AML-193 (cell line): ENCODE measurements at places on chromosomes 4 and X.
A peak's percentile ranks its signal among the peaks of the same experiment; 100 is the strongest.

DNA sequence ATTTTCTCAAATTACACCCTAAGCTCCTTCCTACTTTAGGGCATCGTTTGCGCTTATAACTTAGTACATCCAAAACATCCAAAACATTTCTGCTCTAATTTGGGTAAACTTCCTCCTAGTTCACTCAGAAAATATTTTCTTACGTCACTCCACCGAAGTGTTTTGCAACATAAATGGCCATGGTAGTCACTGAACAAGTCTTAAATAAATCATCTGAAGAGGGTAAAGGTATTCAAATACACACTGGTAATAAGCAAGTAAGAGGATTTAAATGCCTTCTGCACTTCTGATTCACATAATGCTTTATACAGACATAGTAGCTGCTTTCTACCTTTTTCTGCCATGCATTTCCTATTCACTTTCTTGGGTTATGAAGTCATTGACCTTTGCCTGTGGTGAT is 991.9 kb downstream of the NLGN4X start:
- peak; percentile 0 for DNase-seq

DNA sequence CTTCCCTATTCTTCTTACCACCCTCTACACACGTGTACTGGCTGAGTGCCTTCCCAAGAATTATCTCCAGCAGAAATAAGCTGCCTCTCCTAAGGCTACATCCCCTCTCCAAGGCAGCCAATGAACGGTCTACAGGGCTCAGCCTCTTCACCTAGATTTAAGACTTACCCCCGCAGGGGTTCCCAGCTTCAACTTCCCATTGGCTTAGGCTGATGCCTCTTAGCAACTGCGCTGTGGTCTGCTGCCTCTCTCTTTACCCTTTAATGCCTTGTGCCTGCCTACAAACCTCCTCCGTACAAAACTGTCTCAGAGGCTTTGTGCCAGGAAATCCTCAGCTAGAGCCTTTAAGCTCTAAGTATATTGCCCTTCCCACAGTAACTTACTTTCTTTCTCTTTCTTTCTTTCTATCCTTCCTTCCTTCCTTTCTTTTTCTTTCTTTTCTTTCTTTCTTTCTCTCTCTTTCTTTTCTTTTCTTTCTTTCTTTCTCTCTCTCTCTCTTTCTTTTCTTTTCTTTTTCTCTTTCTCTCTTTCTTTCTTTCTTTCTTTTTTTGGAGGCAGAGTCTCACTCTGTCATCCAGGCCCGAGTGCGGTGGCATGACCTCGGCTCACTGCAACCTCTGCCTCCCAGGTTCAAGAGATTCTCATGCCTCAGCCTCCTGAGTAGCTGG is 15.1 kb upstream of the PIGA start:
- no peak for DNase-seq

- no peak for DNase-seq
Observed at GRCh38 chr4:189050643-189051042, 890.0 kb upstream of the FRG1 start.

DNA sequence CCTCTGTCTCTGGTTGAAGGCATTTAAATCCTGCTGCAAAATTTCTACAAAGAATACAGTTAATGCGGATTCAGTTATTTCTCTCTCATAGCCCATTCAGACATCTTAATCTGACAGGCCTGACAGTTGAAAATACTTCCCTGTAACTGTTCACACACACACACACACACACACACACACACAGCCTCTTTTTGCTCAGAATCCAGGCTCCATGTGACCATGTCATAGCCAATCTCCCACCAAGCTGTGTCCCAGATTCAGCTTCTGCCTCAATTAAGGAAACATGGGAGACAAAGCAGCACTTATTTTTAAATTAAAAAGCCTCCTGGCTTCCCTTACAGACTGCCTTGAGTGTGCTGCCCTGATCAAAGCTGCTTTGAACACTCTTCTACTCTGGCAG is 49.3 kb upstream of the EFHC2 start:
- DNase-seq = no peak

GRCh38 chrX:12986886-12987285 is 12.0 kb downstream of the TMSB4X start:
- no peak for DNase-seq

- no peak for DNase-seq
Observed at GRCh38 chr4:108480881-108481280, 139.5 kb upstream of the RPL34 start.

- no peak for DNase-seq
Observed at GRCh38 chr4:121714548-121714947, 17.8 kb upstream of the ANXA5 start.

DNA sequence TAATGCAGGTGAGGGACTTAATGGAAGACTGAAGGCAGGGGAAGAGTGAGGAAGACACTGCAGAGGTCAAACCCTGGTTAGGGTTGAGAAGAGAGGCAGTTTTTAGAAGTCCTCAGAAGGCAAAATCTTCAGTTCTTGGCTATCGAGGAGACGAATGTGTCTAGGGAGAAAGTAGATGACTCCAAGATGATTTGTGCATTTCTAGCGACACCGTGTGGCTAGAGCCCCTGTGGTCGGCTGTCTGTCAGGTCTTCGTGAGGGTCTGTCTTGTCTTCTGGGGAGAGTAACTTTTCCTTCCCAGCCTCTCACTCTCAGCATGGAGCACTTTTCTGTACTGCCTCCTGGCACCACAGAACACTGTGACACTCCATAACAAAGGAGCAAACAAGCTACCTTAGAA is 458.1 kb downstream of the STIM2 start:
- DNase-seq = peak; percentile 46

- DNase-seq = no peak
Observed at GRCh38 chr4:1087371-1087770, 26.0 kb downstream of the RNF212 start.

GRCh38 chr4:26252349-26253025 is 68.3 kb upstream of the RBPJ start:
- DNase-seq = no peak

DNA sequence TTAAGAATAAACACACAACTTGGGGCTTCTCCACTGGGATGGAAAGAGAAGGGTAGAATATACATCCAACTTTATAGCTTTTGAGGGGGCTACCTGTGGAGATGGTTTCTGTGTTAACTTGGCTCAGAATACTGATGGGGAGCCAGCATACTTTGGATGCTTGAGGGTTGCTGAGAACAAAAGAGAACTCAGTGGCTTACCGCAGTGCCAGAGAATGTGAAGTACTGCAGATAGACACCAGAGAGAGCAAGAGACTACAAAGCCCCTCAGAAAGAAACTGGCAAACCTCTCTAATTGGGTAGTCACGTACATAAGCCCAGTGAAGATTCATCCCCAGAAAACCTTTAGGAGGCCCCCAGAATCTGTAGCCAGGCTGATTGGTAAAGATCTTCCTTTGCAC is 214.4 kb downstream of the DCHS2 start:
- DNase-seq = no peak

DNA sequence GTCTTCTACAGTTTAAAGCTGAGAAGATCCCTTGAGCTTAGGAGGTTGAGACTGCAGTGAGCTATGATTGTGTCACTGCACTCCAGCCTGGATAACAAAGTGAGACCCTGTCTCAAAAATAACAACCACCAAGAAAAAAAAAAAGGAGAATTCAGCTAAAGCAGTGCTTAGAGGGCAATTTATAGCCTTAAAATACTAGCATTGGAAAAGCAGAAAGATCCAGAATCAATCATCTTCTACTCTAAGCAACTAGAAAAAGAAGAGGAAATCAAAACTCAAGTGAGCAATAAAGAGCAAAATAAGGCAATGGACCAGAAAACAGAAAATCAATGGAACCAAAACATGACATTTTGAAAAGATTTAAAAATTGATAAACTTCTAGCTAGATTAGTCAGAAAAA is 639 bp upstream of the PI4K2B start:
- no peak for DNase-seq

- no peak for DNase-seq
Observed at GRCh38 chr4:122959981-122960610, 37.7 kb upstream of the NUDT6 start.

- no peak for DNase-seq
Observed at GRCh38 chr4:144819591-144819990, 173.6 kb downstream of the HHIP start.

DNA sequence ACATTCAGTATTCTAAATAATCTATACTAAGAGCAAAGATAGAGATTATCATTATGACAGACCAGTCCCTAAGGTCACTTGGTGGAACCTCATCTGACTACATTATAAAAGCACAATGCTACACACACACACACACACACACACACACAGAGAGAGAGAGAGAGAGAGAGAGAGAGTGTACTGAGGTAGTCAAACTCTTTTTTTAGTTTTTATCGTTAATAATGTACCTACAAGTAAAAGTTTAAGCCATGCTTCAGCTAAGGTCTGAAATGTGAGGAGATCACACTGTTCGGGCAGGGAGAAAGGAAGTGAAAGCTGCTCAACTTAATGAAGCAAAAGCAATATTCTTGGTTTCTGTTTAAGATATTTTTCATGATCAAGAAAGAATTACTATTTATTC is 75.8 kb upstream of the CCDC160 start:
- DNase-seq = no peak

DNA sequence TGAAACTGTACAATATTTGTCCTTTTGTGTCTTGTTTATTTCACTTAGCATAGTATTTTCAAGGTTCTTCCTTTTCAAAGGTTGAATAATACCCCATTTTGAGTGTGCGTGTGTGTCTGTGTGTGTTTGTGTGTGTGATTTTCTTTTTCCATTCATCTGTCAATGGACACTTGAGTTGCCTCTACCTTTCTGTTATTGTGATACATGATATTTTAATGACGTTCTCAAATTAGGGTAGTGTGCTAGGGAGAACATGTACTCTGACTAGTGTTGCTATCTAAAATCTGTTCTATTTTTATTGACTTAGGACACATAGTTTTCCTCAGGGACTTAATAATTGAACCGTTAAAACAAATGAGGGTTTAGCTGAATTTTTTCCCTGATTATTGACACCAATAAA is 9.9 kb downstream of the MMRN1 start:
- DNase-seq = no peak

GRCh38 chr4:18020671-18021469 is 685 bp downstream of the LCORL start:
- peak; percentile 52 for DNase-seq

- DNase-seq = no peak
Observed at GRCh38 chr4:3198906-3199305, 50.1 kb upstream of the MSANTD1 start.

DNA sequence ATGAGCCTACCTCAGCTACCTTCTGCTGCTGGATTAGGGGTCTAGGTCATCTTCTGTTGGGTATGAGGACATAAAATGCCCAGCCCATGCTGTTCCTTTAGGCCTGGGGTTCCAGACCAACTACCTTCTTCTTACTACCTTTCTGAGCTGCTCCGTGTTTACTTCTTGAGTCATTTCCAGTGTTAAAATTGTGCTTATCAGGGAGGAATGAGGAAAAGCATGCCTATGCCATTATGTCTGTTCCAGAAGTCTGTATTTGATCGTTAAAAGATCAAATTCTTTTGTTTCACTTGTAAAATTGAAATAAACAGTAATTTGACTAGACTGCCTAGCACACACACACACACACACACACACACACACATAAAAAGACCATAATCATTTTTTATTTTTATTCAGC is 1912.7 kb upstream of the TENM3 start:
- no peak for DNase-seq

- DNase-seq = no peak
Observed at GRCh38 chr4:118410138-118410537, 57.3 kb upstream of the PRSS12 start.

DNA sequence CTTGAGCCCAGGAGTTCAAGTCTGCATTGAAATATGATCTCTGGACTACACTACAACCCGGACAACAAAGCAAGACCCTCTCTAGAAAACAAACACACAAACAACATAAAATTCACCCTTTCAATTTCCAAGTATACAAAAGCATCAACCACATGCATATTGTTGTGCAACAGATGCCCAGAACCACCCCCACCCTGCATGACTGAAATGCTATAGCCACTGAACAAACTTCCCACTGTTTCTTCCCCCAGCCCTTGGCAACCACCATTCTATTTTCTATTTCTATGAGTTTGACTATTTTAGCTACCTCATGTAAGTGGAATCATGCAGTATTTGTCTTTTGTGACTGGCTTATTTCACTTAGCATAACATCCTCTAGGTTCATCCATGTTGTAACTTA is 14.2 kb upstream of the C4orf51 start:
- no peak for DNase-seq

GRCh38 chr4:25727711-25728493 is 72.3 kb downstream of the SLC34A2 start:
- DNase-seq = no peak

DNA sequence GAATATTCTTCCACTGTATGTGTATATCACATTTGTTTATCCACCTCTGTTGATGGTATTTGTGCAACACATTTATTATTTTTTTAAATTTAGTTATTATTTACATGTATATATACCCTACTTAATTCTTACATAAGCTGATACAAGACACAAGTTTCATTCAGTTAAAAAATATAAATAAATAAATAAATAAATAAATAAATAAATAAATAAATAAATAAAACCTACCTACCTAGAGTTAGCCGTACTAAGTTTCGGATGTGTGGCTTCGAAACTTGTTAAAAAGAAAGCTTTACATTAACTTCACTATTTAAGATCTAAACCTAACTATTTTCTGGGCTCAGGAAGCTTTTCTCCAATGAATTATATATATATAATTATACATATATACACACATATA is 23.3 kb upstream of the REPS2 start:
- DNase-seq = no peak

DNA sequence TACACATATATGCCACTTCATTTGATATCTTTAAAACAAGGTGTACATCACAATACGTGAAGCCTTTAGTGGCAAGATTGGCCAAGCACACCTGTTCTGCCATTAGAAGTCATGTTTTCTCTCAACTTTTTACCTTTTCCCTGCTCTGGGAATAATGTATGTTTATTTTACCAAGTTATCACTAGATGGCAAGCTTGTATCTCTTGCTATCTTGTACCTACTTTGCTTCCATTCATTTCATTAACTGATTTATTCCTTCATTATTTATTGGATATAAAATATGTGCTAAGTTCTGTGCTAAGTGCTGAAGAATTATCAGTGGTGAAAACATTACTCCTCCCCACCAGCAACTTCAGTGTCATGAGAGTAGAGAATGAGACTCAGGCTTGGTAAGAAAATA is 245.5 kb downstream of the ANK2 start:
- DNase-seq = no peak

DNA sequence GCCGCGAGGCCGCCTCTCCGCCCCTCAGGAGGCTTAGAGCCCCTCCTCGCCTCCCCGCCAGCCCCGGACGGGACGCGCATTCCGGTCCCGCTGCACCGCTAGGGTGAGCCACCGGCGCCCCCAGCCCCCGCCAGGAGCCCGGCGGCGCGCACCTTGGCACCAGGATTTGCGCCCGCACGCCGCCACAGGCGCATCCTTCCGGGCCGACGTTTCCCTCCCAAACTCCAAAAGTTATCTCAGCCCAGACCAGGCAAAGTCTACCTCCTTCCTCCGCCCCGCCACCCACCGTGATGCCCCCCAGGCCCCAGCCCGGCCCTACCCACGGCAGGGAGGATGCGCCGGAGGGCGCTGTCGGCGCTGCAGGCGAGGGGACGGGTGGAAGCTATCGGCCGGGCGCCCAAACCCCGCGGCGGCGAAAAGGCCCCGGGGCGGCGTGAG is 538 bp downstream of the SCML2 start:
- no peak for DNase-seq
